Activated gamma-delta T cell treated with Interleukin-2 at 50 U/mL for 16 hours (primary cell): ENCODE measurements at places on chromosomes 1 and 21.

DNA sequence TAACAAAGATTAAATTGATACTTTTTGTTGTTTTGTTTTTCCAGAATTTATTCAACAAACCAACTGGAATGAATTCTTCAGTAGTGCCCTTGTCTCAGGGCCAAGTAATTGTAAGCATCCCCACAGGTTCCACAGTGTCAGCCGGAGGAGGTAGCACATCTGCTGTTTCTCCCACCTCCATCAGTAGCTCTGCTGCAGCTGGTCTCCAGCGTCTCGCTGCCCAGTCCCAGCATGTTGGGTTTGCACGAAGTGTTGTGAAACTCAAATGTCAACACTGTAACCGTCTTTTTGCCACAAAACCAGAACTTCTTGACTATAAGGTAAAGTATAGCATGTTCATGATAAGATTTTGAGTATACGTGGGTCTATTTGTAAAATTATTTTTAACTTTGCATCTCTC, 118.5 kb downstream of the ZMYM4 start:
- no peak for DNase-seq

- no peak for DNase-seq
These were observed 16.4 kb downstream of the ATP5PO start for GRCh38 chr21:33899199-33899598.

DNA sequence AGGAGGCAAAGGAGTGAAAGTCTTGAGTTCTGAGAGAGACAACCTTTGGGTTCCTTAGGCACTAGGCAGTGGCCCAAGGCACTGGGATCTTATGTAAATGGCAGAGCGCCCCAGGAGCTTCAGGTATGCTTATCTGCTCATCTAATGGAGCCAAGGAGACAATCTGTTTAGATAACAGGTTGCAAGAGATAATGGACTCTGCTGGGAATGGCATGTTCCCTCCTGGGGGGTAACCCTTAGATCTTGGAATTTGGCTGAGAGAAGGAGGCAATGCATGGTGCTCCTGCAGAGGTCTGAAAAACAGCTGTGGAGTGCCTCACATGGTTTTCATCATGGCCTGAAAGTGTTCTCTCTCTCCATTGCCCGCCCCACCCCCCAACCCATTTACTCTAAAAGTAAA, 44.1 kb upstream of the WLS start:
- no peak for DNase-seq

DNA sequence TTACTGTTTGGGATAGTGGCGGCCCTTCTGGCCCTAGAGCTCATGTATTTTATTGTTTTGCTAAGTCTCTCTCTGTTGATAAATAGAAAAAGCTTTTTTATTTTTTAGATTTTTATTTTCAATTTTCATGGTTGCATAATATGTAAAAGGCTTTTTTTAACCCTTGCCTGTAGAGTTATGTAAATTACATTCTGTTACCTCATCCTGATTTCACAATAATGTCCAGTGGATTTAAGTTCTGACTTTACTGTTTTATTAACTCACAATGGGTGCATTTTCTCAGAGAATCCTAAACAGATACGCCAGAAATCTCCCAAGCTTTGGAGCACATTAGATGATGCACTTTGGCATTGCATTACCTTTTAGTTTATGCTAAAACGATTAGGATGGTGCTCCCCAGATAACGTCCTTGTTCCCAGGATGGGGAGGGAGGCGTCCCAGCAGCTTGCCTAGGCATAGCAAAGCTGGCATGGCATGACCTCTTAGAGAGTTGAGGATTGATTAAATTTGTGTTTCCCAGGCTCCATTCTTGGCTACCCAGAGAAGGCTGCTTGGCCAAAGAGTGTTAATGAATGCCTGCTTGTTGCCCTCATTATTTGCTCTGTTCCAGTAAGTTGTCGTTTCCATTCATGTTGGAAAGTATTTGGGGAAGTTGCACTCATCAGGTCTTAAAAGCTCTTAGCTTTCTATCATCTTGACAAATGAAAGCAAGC, 17.1 kb downstream of the UTP25 start:
- no peak for DNase-seq

DNA sequence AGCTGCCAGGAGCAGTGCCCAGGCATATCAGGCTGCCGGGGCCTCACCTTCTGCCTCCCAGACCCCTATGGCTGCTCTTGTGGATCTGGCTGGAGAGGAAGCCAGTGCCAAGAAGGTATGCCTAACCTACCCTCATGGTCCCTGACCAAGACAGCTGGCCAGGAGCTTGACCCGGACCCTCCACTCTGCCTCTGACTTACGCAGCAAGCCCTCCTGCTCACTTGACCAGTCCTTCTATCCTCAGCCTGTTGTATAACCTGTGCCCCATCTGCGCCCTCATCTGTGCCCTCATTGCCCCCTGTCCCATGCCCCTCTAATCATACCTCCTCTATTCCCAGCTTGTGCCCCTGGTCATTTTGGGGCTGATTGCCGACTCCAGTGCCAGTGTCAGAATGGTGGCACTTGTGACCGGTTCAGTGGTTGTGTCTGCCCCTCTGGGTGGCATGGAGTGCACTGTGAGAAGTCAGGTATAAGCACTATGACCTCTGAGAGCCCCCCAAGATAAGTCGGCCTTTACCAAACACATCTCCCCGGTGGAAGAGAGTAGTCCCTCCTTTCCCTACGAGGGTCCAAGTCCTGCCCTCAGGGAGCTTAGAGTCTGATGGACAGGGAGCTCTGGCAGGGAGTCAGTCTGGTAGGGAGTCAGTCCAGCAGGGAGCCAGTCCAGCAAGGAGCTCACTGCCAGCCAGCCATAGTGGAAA, 6.8 kb downstream of the TIE1 start:
- no peak for DNase-seq

- no peak for DNase-seq
These were observed 177.9 kb downstream of the EIF4G3 start for GRCh38 chr1:20998826-20999225.

- no peak for DNase-seq
These were observed 4.4 kb downstream of the PCAT6 start for GRCh38 chr1:202815120-202815519.

DNA sequence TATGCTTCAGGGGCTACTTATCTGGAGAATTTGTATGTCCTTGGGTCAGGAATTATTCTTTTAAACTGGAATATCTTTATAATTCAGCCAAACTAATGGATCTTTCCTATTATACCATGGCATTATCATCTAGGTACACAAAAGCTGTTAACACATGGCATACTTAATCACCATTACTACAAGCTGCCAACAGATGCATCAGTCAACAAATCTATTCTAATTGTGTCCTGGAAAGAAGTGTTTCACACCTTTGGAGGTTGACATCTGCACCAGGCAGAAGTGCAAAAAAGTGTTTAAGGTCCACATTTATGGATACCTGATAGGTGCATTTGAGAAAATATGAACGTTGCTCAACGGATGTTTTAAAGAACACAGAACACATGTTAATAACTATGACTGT, 470.2 kb upstream of the ADGRL2 start:
- no peak for DNase-seq

GRCh38 chr1:210686841-210687240, 358.1 kb downstream of the HHAT start:
- no peak for DNase-seq

GRCh38 chr1:40530735-40531380, 579 bp upstream of the ZNF684 start:
- DNase-seq = no peak

DNA sequence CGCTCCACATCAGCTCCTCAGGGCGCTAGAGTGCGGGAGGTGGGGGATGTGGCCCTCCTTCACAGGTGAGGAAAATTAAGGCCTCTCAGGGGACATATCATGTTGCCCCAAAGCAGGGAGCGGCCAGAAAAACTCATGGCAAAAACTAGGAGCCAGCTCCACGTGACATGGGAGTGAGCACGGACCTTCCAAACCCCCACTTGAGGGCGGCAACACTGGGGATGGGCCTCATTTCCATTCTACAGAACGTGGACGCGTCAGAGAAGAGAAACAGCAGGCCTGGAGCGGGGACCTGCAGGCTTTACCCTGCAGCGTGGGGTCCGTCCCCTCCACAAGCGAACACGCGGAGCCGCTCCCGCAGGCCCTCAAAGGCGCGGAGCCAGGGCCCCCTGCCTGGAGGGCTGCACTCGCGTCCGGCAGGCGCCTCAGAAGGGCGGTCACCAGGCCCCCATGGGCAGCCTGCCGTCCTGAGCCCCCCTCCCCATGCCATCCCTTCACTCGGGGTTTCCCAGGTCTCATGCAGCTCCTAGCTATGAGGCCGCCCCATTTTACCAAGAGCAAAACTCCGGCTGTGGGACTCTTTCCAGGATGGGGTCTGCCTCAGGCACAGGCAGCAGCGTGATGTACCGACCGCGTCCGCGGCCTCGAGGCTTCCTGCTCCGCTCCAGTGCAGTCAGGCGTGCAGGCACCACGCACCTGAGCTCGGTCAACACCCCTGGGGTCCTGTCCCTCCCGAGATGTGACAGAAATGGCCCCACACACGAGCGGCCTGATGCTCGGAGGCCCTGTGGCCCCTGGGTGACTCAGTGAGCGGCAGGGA, 5.5 kb downstream of the CFAP410 start:
- DNase-seq = no peak

DNA sequence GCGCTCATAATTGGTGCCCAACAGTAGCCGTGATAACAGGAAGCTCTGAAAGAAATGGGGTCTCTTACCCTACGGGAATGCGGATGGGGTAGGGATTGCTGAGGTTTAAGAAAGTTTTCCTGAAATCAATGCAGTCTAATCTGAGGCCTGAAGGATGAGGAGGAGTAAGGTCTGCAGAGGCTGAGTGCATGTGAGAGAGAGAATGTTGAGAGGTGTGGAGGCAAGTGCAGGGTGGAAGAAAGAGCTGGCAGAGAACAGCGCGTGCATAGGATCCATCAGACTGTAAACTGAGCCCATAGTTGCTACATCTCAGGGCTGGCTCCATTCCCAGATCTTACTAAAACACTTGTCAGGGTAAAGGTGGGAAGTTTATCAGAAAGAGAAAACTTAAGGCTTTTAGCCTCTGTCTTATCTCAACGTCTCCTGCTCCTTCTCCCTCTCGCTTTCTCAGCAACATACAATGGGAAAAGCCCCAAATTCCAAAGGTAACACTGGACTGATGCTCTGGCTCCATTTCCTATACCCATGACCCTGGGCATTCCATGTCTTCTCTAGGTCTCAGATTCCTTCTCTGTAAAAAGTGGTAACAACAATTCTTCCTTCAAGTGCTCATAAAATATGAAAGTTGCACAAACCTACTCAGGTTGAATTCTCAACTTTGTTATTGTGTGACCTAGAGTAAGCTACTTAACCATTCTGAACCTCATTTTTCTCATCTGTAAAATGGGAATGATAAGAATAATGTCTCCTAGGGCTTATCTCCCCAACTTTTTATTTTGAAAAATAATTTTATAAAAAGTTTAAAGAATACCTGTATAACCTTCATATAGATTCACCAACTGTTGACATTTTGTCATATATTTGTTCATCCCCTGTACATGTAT, 75.2 kb downstream of the SH3GLB1 start:
- DNase-seq = no peak

- no peak for DNase-seq
These were observed 525.3 kb downstream of the KIF26B start for GRCh38 chr1:245679821-245680780.

DNA sequence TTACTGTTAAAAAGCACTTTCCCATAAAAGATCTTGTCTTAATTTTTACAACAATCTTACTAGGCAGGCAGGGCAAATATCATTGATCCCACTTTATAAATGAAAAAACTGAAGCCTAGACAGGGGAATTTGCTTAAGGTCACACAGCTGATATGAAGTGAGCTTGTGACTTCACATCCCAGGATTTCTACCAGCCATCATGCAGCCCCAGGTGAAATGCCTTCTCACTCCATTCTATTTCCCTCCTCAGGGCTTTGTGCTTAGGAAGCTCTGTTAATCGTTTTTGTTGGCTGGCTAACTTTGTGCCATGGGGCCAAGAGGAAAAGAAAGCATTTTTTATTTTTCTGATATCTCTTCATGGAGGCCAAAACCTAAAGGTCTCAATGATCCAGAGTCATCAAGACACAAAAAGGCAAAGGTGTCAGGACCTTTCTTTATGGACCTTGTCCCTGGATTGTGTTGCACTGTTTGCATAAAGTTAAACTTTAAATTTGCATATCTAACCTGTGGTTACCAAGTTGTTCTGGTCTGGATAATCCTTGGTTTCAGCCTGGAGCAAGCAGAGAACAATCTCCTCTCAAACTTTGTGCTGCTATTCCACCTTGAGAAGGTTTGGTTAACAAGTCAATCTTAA, 44.8 kb upstream of the ZNF326 start:
- no peak for DNase-seq

DNA sequence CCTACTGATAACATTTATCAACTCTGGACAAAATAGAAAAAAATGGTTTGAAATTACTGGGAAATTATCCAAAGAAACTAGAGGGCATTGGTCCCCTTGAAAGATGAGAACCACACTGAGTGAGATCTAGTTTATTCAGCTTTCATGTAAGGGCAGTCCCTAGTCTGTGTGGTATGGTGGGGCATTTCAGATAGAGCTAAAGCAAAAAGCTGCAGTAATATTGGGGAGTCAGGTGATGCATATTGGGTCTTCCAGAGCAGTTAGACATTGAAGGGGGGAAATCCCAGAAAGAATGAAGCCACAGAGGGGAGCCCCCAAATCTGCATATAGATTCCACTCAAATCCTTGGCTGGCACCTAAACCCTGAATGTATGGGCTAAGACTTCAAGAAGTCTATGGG, 347.7 kb upstream of the POU3F1 start:
- DNase-seq = no peak

DNA sequence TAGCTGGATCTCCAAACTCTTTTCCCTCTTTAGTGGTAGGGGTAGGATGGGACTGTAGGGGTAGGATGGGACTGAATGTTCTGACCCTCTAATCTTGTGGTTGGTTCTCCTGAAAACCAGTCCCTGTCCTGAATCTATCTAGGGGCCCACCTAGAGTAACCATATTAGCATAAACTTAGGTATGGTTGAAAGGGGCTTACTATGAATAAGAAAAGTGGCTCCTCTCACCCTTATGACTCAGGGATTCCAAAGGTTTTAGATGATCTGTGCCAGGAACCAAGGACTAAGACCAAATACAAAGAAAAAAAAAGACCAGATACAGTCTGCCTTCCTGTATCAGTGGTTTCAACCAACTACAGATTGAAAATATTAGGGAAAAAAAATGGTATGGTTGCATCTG, 28.9 kb downstream of the RNF2 start:
- DNase-seq = no peak

DNA sequence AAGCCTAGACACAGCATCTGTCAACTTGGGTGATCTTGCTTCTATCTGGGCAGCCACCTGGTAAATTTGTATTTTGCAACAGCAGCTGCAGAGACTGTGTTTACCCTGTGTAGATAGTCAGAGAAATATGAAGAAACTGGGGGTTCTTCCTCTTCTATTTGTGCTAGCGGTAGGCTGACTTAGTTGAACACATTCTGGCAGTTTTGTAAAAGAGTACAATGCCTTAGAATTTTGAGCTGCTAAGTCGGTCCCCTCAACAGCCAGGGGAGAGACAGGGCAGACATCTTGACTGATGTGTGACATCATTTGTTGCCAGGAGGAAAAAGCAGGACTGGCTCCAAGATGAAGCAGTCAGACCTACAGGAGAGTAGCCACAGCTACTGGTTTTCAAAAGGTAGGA, 53.7 kb downstream of the KCNJ6 start:
- DNase-seq = no peak

DNA sequence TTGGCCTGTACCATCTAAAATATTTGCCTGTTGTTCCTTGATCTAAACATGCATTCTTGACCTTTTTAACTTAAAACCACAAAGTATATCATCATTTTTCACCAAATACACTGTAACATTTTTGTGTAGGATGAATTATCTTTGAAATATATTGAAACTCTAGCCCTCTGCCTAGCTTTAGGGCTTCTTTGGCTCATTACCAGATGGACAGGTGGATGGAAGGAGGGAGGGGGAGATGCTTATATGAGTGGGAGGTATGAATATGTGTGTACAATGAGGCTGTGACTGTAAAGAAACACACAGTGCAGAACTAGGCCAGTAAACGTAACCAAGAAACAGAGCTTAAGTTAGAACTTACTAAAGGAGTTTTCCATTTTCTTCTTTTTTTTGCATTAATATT, 118.5 kb downstream of the ESRRG start:
- DNase-seq = no peak
